ENCODE measurements at places on chromosomes 5 and 9.

- DNase-seq = no peak
Observed at GRCh38 chr9:128899566-128900322, 17.8 kb downstream of the LRRC8A start.

DNA sequence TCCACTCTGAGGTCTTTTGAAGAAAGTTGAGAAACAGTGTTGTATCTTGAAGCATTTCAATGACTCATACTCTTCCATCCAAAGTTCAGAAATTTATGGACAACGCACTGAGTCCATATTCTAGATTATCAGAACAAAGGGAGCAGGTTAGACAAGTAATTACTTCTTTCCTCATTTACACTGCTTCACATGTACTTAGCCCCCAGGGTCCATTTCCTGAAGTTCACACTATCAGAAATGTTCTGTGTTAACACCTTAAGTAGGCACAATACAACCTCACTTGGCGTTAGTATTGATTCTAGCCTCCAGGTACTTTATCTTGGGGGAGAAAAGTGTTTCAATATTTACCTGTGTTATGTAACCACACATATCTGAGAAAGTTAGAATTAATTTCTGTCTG lies 487.9 kb upstream of the DMAC1 start:
- DNase-seq = no peak

DNA sequence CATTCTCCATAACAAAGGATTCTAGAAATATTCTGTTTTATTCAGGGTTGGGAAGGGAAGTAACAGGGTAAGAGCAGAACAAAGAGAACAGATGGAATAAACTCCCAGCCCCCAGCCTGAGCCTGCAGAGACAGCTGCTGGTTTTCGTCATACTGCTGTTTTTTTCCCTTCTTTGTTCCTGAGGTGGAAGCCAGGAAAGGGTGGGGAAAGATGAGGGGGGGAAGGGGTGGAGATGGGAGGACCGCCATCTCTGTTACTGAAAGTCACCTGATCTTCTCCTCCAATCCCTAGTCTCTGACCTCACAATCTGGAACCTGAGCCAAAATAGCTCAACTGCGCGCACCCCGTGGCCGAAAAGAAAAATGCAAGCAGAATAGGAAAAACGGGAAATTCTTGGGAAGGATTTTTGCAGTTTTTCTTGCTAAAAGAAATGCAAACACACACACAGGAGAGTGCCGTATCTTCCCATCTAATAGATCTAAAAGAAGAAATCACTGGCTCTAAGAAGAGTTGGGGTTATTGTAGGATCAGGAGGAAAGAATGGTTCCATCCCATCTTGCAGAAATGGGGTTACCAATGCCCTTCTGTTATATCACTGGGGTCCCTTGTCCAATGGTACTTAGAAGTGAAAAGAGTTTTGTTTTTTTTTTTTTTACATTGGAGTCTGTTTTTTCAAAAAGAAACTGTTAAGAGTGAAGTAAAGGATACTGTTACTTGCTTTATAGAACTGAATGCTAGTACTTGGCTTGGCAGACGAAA lies 57.9 kb downstream of the DIAPH1 start:
- DNase-seq = no peak

GRCh38 chr9:75116306-75116705 lies 28.0 kb downstream of the OSTF1 start:
- DNase-seq = no peak

- no peak for DNase-seq
Observed at GRCh38 chr9:71073494-71073893, 47.9 kb downstream of the TRPM3 start.

DNA sequence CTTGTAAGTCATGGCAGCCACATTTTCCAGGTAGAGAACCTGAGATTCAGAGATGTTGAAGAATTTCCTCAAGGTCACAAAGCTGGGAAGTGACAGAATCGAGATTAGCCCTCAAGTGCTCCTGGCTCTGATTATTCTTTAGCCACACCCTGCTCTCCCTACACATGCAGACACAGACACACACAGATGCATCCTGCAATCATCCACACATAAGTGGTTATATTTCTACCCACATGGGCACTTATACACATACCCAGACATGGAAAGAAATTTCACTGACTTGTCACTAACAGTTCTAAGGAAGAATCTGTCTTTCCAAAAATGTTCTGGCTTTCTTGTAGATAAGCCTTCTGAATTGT lies 32.2 kb upstream of the GALNT10 start:
- no peak for DNase-seq

Data from stimulated activated CD8-positive, alpha-beta memory T cell treated with anti-CD3 and anti-CD28 coated beads, Interleukin-7, amount 100 ng/mL, for 24 hours (primary cell).